ENCODE measurements at places on chromosomes 13 and 19.

DNA sequence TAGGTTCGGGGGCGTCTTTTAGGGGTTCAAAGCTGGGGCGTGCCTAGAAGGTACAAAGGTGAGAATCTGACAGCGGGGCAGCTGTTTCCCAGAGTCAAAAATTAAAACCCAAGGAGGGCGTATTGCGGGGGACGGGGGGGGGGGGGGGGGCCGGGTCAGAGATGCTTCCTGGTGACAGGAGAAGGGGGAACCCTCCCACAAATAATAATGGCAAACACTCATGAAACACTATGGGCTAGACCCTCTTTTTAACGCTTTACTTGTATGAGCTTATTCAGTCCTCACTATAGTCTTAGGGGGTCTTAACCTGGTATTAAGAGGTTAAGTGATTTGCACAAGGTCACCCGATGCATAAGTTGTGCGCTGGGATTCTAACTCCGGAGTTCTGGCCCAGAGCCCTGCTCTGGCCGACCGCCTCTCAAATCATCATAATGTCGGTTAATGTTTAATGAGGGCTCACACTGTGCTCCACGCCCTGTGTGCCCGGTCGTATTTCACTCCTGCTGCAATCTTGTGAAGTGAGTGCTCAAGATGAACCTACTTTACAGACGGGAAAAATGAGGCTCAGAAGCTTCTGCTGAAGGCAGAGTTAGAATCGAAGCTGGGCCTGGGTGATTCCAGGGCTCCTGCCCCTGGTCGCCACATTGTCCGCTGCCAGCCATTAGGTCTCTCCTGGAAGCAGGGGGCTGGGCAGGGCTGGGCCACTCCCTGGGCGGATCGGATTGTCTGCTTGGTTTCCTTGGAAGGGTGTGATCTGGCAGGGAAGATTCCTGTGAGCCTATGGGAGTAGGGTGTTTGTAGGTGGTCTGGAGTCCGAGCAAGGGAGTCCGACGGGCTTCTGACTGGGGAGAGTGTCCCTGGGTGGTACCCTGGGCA lies 964 bp downstream of the PAK4 start:
- DNase-seq, result peak; percentile 3

DNA sequence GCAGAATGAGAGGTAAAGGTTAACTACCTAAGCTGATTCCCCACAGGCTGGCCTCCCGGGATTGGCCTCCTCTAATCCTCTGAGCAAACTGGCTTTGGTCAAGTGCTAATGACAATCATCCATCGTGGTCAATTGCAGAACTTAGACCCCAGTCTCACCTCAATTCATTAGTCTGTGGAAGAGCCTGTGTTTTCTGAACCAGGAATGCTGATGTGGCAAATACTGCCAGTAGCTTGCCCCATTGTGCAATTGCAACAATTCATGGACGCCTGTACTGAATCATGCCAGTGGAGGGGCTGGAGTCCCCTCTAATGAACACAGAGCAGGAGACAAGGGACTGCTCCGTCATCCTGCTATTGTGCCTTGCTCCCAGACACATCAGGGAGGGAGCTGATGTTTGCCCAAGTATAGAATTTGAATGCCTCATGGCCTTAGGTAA lies 1256.5 kb downstream of the EFNB2 start:
- peak; percentile 41 for DNase-seq

- DNase-seq, result no peak
Measured at GRCh38 chr13:111945086-111945485, 121.9 kb upstream of the SOX1 start.

GRCh38 chr19:46812977-46813838 lies 24.8 kb upstream of the SLC1A5 start:
- DNase-seq, result no peak

GRCh38 chr19:3995607-3996006 lies 10.3 kb upstream of the EEF2 start:
- DNase-seq, result no peak

DNA sequence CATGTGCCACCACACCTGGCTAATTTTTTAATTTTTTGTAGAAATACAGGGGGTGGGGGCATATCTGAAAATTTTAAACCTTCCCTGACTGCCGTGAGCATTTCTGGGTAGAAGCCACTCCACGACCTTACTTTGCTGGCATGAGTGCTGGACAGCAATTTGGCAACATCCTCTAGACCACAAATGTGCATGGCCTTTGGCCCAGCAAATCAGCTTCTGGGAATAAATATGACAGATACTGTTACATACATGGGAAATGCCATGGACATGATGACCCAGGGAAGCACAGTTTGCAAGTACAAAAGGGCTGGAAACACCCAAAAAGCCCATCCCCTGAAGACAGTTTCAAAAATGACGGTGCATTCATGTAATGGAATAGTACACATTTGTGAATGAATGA lies 3.2 kb upstream of the PVR start:
- DNase-seq, result no peak

GRCh38 chr19:49070416-49070815 lies 2.1 kb downstream of the KCNA7 start:
- DNase-seq, result no peak

- no peak for DNase-seq
Measured at GRCh38 chr13:24381541-24382265, 72.3 kb downstream of the C1QTNF9 start.

- DNase-seq, result no peak
Measured at GRCh38 chr13:83563499-83563898, 318.8 kb downstream of the SLITRK1 start.

GRCh38 chr13:79194272-79194671 lies 211.8 kb downstream of the RBM26 start:
- no peak for DNase-seq

GRCh38 chr19:38661996-38662395 lies 14.5 kb downstream of the ACTN4 start:
- DNase-seq, result peak; percentile 18

DNA sequence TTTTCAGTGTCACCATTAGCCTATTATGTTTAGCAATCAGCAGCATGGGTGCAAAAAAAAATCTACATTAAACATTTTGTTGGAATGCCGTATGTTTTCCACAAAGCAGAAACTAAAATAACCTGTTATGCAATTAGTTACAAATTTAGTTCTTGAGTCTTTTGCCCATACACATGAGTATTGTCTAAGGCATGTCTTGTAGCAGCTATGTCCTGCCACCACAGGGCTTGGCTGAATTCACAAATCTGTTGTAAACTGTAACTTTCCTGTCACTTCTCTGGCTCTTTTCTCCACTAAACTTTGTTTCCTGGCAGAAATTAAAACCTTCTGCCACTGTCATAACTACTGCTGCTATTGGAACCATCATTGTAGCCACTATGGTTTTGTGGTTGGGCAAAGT lies 277.9 kb upstream of the SPRY2 start:
- DNase-seq, result no peak

GRCh38 chr19:12667731-12668302 lies 1.2 kb downstream of the WDR83 start:
- no peak for DNase-seq

DNA sequence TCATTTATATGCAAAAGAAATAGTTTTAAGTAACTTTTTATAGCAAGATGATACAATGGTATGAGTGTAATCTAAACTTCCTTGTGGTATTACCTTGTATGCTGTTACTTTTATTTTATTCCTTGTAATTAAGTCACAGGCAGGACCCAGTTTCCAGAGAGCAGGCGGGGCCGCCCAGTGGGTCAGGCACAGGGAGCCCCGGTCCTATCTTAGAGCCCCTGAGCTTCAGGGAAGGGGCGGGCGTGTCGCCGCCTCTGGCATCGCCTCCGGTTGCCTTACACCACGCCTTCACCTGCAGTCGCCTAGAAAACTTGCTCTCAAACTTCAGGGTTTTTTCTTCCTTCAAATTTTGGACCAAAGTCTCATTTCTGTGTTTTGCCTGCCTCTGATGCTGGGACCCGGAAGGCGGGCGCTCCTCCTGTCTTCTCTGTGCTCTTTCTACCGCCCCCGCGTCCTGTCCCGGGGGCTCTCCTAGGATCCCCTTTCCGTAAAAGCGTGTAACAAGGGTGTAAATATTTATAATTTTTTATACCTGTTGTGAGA lies 10.2 kb downstream of the PLPPR3 start:
- no peak for DNase-seq

DNA sequence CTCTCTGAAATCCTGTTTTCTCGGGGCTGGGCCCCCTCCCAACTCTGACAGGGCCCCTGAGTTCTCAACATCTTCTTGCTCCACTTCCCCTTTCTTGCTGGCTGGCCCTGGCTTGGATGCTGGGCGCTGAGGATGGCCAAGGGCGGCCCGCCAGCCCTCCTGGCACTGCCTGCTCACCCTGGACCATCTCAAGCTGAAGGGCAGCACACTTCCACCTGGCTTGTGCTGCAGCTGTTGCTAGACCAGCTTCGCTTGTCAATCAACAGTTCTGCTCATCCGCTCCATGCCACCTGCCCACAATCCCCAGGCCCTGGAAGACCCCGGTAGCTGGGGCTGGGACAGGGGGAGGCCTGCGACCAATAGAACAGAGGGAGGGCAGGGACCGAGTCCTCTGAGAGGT lies 6.9 kb upstream of the GMIP start:
- no peak for DNase-seq
